Thyroid gland (tissue), 4 donors: ENCODE measurements at places on chromosomes 3 and 15.

DNA sequence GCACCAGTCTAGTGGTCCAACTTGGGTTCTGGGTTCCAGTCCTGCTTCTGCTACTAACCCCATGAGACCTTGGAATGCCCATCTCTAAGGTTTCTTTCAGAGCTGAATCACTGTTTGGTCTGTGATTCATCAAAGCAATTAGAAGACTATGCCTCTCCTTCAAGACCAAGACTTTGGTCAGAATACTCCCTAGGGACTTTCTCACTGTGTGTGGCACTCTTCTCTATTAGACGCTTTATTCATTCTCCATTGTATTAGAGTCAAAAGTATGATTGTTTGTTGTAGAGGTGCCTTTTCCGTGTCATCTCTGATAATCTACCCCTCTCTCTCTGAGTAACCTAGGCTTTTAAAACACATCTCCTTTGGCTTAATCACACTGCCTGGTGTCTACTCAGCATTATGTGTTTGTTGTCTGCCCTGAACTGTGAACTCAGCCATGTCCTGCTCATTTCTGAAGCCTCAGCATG is 90.5 kb downstream of the LPP start:
- DNase-seq: no peak

GRCh38 chr3:181696626-181697230 is 15.0 kb upstream of the SOX2 start:
- no peak for DNase-seq

- peak; percentile 12 for DNase-seq
Observed at GRCh38 chr3:172856795-172857742, 106.5 kb downstream of the ECT2 start.

DNA sequence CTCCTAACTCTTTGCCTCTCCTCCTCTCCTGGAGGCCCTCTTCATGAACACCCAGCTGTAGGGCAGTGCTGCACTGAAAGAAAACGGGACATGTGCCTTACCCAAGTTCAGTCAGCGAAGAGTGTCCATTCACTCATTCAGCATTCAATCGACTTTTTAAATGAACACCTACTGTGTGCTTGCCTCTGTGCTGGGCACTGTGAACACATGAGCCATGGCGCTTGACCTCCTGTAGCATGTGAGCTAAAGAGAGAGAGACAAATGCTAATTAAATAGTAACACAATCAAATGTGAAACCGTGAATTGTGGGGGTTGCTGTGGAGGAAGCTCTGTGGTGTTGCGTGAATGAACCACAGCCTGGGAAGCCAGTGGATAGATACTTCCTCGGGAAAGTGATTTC is 43.4 kb downstream of the ST6GAL1 start:
- DNase-seq: no peak

DNA sequence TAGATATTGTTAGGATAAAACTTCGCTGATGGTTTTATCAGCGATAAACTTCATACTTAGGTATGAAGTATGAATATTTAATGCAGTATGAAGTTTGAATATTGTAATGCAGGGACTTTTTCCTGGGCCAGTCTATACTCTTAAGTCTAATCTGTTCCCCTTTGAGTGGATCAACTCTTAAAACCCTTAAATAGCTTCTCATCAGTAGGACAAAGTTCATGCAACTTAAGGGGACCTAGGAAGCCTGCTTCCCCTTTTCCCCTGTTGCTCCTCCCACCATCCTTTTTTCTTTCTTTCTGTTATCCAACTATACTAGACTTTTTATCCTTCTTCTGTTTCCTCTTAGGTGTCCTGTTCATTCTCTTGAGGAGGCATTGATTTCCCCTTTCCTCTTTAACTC is 78.7 kb downstream of the MITF start:
- DNase-seq: no peak

- no peak for DNase-seq
Observed at GRCh38 chr3:178967177-178967532, 104.5 kb downstream of the ZMAT3 start.
